ENCODE measurements at places on chromosomes 12 and 14. TPM values are rescaled to one million over a fixed set of nuclear protein-coding genes. Genes with fewer than 3 reads are reported as not detected.

DNA sequence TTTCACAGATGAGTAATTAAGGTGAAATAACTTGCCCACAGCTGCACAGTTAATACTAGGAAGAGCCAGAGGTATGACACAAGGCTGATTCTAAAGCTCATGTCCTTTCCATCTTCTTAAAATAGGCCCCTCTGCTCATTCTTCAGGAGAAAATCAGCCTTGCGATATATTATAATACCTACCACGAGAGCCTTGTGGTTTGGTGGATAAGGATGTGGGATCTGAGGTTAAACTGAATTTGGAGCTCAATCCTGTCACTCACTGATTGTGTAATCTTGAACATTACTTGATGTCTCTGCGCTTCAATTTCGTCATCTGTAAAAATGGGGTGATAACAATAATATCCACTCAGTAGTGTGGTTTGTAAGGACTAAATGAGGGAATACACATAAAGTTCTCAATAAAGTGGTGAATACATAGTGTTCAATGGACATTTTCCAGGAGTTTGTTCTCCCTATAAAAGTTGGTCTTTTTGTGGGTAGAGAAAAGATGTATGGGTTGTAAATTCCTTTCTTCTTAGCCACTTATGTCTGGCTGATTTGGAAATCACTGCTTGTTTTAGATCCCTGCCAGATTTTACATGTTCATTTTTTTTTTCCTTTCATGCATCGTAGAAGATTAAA lies 25.1 kb upstream of the ATP2B1 start:
- no peaks in the 10 kb centered on the region for H3K4me1 ChIP-seq
- H3K36me3 ChIP-seq: no peaks in the 10 kb centered on the region
- H3K27ac ChIP-seq: no peak overlapping the region
- DNase-seq: no peak
- H3K4me3 ChIP-seq: no peak overlapping the region
- no peaks in the 10 kb centered on the region for H3K27me3 ChIP-seq

DNA sequence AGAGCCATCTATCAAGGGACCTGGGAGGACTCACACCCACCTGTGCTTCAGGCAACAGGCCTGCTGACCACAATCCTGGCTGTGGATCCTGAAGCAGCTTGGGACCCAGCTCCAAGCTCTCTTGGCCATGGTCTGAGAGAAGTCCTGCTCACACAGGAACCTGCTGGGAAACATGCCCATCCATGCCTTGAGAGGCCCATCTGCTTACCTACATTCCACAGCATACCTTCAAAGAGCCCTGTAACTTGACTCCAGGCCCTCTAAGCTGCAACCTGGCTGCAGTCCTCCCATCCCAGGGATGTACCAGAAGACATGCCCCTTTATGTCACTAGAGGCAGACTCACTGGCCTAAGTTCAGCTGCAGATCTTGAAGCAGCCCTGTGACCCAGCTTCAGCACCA lies 61.7 kb upstream of the AMIGO2 start:
- H3K27me3 ChIP-seq: no peaks in the 10 kb centered on the region
- H3K27ac ChIP-seq: no peak overlapping the region
- H3K4me3 ChIP-seq: no peak overlapping the region
- H3K4me1 ChIP-seq: no peaks in the 10 kb centered on the region

GRCh38 chr12:87094356-87094755 lies 838.2 kb upstream of the MGAT4C start:
- no peaks in the 10 kb centered on the region for H3K36me3 ChIP-seq
- no peaks in the 10 kb centered on the region for H3K4me1 ChIP-seq
- no peaks in the 10 kb centered on the region for H3K27me3 ChIP-seq
- no peak overlapping the region for H3K27ac ChIP-seq
- H3K4me3 ChIP-seq: no peak overlapping the region

GRCh38 chr12:5114436-5114835 lies 70.8 kb downstream of the KCNA5 start:
- H3K36me3 ChIP-seq: no peaks in the 10 kb centered on the region
- no peak overlapping the region for H3K4me3 ChIP-seq
- DNase-seq: no peak
- H3K27me3 ChIP-seq: no peaks in the 10 kb centered on the region

DNA sequence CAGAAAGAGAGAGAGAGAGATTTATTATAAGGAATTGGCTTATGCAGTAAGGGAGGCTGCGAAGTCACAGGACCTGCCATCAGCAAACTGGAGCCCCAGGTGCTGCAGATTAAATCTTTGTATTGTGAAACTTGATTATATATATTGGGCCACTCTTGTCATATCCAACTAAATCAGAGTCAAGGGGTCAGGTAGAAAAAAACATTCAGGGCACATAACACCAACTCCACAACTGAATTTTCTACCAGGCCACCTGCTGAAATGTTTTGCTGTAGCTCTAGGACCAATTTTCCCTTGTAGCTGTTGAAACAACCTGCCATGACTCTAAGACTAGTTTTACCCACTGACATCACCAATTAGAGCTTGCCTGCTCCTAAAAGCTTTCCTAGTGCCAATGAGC lies 1240.8 kb downstream of the SLC16A7 start:
- H3K27me3 ChIP-seq: no peaks in the 10 kb centered on the region
- H3K4me3 ChIP-seq: no peak overlapping the region
- H3K27ac ChIP-seq: no peak overlapping the region
- no peak for DNase-seq
- H3K36me3 ChIP-seq: no peaks in the 10 kb centered on the region
- no peaks in the 10 kb centered on the region for H3K4me1 ChIP-seq

DNA sequence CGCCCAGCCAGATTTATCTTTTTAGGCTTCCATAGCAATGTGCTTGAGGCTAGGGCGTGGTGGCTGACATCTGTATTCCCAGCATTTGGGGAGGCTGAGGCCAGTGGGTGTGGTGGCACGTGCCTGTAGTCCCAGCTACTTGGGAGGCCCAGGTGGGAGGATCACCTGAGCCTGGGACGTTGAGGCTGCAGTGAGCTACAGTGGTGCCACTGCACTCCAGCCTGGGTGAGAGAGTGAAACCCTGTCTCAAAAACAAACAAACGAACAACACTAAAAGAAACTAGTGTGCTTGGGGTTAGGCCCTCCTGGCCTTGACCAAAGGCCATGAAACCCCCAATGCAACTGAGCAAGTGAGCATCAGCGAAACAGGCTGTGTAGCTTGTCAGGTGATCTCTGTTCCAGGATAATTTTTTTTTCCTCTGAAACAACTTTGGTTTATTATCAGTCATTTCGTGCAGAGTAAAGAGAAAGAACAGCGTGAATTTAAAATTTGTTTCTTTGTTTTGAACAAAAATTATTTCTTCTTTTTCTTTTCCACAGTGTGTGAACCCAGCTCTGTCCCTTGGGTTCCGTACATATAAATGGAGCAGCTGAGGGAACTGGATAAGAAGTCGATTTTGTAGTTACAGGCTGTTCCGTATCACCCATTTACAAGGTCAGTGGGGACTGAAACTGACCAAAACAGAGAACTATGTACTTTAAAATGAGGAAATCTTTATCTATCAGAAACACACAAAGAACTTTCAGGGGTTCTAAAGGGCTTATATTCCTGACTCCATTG lies 8.8 kb upstream of the TUBA1C start:
- no peaks in the 10 kb centered on the region for H3K4me1 ChIP-seq
- H3K27ac ChIP-seq: peak overlapping the region; percentile 7
- no peak for DNase-seq
- no peak overlapping the region for H3K4me3 ChIP-seq
- no peaks in the 10 kb centered on the region for H3K27me3 ChIP-seq

DNA sequence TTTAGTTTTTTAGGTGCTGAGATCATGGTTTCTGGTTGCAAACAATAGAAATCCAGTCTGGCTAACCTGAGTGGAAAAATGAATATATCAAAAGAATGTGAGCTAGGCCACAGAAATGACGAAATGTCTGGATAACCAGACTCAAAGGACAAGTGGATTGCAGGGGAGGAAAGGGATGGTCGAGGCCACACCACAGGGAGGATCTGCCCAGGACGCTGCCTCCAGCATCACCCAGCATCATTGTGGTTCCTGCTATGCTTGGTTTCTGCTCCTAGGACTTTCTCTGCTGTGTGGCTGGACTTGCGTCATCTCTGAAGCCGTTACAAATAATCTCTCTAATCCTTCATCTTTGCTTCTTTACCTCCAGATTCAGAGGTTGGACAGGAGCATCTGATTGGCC lies 80.4 kb downstream of the TTC8 start:
- no peaks in the 10 kb centered on the region for H3K36me3 ChIP-seq
- no peak overlapping the region for H3K4me3 ChIP-seq
- no peak for DNase-seq
- peaks cover 7% of the 10 kb centered on the region for H3K27me3 ChIP-seq

DNA sequence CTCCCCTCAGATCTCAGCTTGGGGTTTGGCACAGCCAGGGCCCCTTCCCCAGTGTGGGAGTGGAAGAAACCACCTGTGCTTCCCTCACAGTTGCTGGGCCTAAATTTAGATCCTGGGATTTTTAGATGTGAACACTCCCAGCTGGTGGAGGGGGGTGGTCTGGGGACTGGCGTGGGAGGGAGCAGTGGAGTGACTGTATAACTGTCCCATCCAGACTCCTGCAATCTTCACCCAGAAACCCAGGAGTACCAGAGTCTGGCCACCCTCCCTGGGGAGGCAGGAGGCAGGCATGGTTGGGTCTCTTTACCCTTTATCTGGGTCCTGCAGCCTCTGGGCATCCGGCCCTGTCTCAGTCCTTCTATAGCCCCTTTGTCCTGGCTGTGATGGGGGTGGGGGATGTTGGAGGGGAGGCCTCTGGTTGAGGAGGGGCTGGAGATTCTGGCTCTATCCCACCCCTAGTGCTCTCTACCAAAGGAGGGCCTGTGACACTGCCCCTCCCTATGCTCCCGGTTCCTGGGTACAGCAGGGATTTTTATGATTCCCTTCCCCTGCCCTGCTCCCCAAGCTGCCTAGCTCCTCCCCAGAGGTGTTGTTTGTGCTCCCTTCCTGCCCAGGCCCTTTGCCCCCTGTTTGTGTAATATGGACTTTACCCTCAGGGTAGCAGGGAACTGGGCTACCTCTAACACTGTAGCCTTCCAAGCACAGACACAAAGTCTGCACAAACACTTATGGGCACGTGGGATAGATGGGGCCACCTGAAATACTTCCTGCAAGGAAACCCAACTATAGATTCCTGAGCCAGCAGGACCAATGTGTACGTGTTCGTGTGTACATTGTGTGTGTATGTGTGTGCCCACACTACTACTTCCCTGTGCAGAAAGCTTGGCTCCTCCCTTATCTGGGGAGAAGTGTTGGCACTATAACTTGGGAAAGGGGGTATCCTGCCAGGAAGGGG lies 1.7 kb downstream of the ERBB3 start:
- H3K27me3 ChIP-seq: no peaks in the 10 kb centered on the region
- H3K4me1 ChIP-seq: peaks cover 4% of the 10 kb centered on the region
- peak overlapping the region; percentile 90 for H3K27ac ChIP-seq

GRCh38 chr12:85559536-85559935 lies 276.7 kb downstream of the RASSF9 start:
- no peaks in the 10 kb centered on the region for H3K4me1 ChIP-seq
- no peaks in the 10 kb centered on the region for H3K27me3 ChIP-seq
- H3K36me3 ChIP-seq: no peaks in the 10 kb centered on the region
- no peak for DNase-seq
- H3K27ac ChIP-seq: no peak overlapping the region

DNA sequence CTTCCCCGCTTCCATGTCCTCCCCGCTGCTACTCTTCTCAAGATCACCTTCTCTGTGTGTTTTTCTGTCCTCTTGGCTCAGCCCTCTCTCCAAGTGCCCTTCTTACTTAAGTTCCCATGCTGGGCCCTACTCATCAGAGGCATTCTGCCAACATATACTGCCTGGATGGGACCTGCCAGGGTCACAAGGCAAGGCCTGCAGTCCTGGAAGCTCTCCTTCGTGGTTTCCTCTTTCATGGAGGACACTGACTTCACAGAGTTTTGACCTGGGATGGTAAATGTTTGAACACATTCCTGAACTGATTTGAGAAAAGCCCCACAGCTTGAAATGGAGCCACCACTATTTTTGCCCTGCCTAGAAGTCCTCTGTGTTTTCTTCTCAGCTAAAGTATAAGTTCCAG lies 140.9 kb downstream of the TMEM30B start:
- no peaks in the 10 kb centered on the region for H3K36me3 ChIP-seq
- no peak overlapping the region for H3K27ac ChIP-seq
- no peak for DNase-seq
- H3K4me1 ChIP-seq: peaks cover 3% of the 10 kb centered on the region
- no peak overlapping the region for H3K4me3 ChIP-seq

GRCh38 chr12:120495186-120495730 lies 655 bp upstream of the DYNLL1 start:
- no peak for DNase-seq
- peaks cover 36% of the 10 kb centered on the region for H3K4me1 ChIP-seq
- peak overlapping the region; percentile 94 for H3K27ac ChIP-seq
- no peaks in the 10 kb centered on the region for H3K27me3 ChIP-seq
- H3K4me3 ChIP-seq: peak overlapping the region; percentile 99

GRCh38 chr12:75724928-75725312 lies 213.5 kb upstream of the KRR1 start:
- no peak for DNase-seq
- no peaks in the 10 kb centered on the region for H3K36me3 ChIP-seq
- no peaks in the 10 kb centered on the region for H3K27me3 ChIP-seq
- no peak overlapping the region for H3K4me3 ChIP-seq

DNA sequence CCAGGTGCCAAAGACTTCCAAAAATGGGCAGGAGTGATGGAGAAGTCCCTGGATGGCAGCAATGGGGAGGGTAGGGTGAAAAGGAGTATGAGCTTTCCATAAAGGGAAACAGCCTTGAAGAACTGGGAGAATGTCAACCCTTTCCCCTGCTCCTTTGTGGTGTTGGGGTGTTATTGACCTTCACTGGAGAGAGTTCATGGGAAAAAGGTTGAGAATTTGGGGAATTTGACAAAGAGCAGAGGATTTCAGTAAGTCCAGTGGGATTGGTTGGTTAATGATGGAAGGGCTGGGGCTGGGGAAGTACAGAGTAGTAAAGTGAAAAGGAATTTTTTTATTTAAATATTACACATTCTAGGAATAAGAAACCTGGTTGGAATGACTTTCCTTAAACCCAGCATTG lies 116.6 kb downstream of the ERC1 start:
- no peak overlapping the region for H3K4me3 ChIP-seq
- H3K36me3 ChIP-seq: peaks cover 53% of the 10 kb centered on the region
- no peaks in the 10 kb centered on the region for H3K27me3 ChIP-seq
- no peak for DNase-seq
- H3K4me1 ChIP-seq: peaks cover 7% of the 10 kb centered on the region

DNA sequence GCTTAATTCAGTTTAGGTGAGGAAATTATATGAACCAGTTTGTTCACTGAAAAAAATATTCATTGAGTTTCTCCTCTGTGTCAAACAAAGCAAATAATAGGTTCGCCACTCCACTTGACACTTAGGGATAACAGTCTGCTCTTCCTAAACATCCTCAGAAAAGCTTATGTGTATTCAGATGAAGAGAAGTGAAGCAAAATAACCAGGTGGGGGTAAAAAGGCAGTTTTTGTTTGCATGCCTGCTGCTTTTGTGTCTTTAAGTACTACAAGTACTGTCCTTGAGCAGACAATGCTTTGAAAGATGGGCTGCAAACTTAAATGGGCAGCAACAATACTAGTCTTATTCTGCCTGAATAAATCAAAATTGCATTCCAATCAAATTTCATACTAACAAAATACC lies 910.7 kb upstream of the MDGA2 start:
- no peak overlapping the region for H3K4me3 ChIP-seq
- H3K36me3 ChIP-seq: no peaks in the 10 kb centered on the region
- H3K27me3 ChIP-seq: no peaks in the 10 kb centered on the region
- DNase-seq: no peak

Gene BRMS1L
- 3.8 TPM for total RNA-seq

Gene GALNT6
- 26.7 TPM for total RNA-seq

Gene TMEM179
- not detected for total RNA-seq

Gene KRT80
- total RNA-seq: 12.0 TPM

Gene IFI27L2
- 97.1 TPM for total RNA-seq

Gene SCNN1A
- 88.9 TPM for total RNA-seq

Gene WASHC4
- total RNA-seq: 41.4 TPM

Measured in esophagus squamous epithelium (tissue), 5 donors.